ENCODE measurements at places on chromosomes 4 and X. TPM values are rescaled to one million over a fixed set of nuclear protein-coding genes. Genes with fewer than 3 reads are reported as not detected.

Gene ATP1B4
- not detected for total RNA-seq

Gene LRIT3
- total RNA-seq, result 0.15 TPM

Gene GPRASP1
- total RNA-seq, result 0.58 TPM

Gene ATP6AP1
- 115 TPM for total RNA-seq

Gene ZCCHC18
- 1.1 TPM for total RNA-seq

Gene MAPK10
- 0.10 TPM for total RNA-seq

Gene UNC5C
- total RNA-seq, result 2.2 TPM

Gene HERC5
- total RNA-seq, result 5.0 TPM

Gene RPS6KA6
- total RNA-seq, result 0.34 TPM

Gene MAOA
- 11.8 TPM for total RNA-seq

Gene RIPPLY1
- not detected for total RNA-seq

Gene TREX2
- 1.4 TPM for total RNA-seq

Gene HEPH
- 6.5 TPM for total RNA-seq

Gene PLS3
- 293 TPM for total RNA-seq

Gene CXCL9
- total RNA-seq, result not detected

Gene SH2D1A
- total RNA-seq, result not detected
